ENCODE measurements at places on chromosomes 5 and 9.

GRCh38 chr5:116838011-116838536, 263.5 kb upstream of the SEMA6A start:
- DNase-seq = no peak

DNA sequence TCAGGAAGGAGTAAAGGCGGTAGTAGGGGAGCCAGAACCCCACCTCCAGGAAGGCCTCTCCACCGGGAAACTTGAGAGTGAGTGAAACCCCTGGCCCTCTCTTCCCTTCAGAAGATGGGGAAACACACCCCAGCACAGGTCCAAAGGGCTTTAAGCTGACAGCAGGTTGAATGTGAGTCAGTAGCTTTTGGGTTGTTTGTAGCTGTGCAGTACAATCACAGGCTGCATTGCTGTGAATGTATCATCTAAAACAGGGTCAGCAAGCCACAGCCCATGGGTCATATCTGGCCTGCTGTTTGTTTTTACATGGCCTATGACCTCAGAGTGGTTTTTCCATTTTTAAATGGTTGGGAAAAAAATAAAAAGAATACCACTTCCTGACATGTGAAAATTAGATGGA, 10.0 kb downstream of the OTULINL start:
- DNase-seq = no peak

- no peak for DNase-seq
These were observed 8.5 kb upstream of the MRNIP start for GRCh38 chr5:179867079-179867465.

- no peak for DNase-seq
These were observed 68.8 kb downstream of the FEM1C start for GRCh38 chr5:115475788-115476187.

DNA sequence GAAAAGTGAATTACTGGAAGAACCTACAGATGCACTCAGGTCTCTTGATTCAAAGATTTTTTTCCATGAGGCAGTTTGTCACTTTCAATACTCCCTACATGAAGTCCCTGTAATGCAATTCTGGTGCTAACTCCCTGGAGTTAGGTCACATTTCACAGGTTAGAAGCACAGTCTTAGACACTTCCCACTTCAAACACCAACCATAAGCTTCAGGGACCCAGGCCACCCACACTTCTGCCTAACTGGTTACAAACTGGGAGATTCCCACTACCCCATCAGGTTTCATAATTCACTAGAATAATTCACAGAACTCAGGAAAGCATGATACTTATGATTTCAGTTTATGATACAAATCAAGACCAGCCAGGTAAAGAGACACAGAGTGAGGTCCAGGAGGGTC, 29.0 kb upstream of the FOXI1 start:
- no peak for DNase-seq

- no peak for DNase-seq
These were observed 46.1 kb downstream of the PIK3R1 start for GRCh38 chr5:68261569-68262065.

DNA sequence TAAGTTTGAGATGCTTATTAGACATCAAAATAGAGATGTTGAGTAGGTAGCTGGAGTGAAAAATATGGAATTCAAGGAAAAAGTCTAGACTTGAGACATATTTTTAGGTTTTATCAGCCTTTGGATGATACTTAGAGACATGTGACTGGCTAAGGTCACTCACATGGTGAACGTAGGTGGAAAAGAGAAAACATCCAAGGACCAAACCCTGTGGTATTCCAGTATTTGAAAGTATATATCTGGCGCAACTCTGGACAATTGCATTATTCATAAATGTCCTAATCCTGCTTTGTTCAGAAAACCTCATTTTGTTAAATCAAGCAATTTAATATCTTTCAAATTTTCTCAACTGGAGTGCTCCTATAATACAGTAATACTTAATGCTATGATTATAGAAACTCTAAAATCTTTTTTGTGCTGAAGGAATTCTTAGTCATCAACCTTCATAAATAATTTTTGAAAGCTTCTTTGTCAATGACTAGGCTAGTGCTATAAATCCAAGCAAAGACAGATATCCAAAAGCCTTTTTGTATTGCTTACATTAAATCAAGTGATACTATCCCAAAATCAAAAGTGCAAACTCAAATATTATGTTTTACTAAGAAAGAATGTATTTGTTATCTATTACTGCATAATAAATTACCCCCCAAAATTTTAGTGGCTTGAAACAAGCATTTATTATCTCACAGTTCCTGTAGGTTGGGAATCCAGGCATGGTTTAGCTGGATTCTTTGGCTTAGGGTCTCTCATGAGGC, 452.0 kb downstream of the ENC1 start:
- no peak for DNase-seq

- no peak for DNase-seq
These were observed 44.3 kb downstream of the NRG2 start for GRCh38 chr5:139998837-139999236.

GRCh38 chr5:43190755-43191603, 1.0 kb upstream of the NIM1K start:
- peak; percentile 23 for DNase-seq

GRCh38 chr5:123496892-123497291, 15.1 kb upstream of the CSNK1G3 start:
- DNase-seq = no peak

GRCh38 chr9:136140966-136141365, 22.3 kb upstream of the TMEM250 start:
- DNase-seq = no peak

- peak; percentile 5 for DNase-seq
These were observed 1.1 kb downstream of the DMRTA1 start for GRCh38 chr9:22447618-22448305.

- DNase-seq = no peak
These were observed 64.2 kb downstream of the C7 start for GRCh38 chr5:40973364-40974004.

GRCh38 chr5:174094857-174095606, 49.5 kb downstream of the NSG2 start:
- no peak for DNase-seq

GRCh38 chr9:130128251-130128650, 44.0 kb upstream of the NCS1 start:
- no peak for DNase-seq

DNA sequence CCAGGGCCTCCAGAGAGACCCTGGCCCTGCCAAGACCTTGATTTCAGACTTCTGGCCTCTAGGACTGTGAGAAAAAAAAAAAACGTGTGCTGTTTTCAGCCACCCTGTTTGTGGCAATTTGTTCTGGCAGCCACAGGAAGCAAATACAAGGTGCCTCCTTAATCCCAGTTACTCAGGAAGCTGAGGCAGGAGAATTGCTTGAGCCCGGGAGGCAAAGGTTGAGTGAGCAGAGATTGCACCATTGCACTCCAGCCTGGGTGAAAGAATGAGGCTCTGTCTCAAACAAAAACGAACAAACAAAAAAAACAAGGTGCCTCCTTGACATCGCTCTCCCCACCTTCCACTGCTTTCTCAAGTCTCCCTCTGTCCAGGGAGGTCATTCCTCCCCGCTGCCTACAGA, 98.0 kb downstream of the GABBR2 start:
- DNase-seq = peak; percentile 15

DNA sequence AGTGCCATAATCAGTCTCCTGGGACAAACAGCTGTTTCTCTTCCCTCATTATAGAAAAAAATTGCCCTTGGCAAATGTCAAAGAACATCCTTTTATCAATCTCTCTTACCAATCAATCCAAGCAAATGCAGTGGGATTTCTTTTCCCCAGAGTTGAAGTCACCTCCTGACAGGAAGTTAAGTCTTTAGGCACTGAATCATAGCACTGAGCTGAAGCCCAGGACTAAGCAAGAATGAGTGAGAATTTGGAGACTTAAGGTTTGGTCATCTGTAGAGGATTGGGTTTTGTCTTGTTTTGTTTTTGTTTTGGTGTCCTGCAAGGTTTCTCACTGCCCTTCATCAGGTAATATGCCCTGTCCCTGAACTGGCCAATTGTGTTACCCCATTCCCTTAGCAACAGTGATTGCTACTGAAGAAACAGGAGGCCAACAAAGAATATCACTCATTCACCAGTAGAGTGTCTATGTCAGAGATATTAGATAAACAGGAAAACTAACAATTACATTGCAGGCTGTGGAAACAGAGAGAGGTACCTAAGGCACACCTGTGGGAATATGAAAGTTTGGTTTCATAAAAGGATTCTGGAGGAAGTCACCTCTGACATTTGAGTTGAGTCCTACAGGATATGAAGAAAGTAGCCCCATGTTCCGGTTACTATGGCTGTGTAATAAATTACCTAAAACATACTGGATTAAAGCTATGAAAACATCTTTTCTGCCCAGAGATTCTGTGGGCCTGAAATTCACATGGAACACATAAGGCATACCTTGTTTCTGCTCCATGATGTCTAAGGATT, 4.5 kb upstream of the FXN start:
- DNase-seq = no peak

DNA sequence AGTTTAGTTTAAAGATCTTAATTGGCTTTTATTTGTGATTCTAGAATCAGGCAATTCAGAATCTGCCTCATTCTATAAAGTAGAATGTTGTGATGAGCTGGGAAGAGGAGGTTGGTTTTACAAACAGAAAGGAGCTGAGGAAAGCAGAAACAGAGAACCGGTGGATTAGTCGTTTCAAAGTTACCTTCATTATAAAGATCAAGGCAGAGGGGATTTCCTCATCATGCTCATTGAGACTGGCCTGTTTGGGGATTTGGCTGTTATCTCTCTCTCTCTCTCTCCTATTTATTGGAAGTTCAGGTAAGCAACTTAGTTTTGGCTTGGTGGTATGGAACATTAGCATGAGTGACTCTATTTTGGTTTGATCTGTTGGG, 134.0 kb downstream of the GCNT1 start:
- DNase-seq = no peak

- DNase-seq = no peak
These were observed 71.8 kb downstream of the SYK start for GRCh38 chr9:90873422-90873821.

DNA sequence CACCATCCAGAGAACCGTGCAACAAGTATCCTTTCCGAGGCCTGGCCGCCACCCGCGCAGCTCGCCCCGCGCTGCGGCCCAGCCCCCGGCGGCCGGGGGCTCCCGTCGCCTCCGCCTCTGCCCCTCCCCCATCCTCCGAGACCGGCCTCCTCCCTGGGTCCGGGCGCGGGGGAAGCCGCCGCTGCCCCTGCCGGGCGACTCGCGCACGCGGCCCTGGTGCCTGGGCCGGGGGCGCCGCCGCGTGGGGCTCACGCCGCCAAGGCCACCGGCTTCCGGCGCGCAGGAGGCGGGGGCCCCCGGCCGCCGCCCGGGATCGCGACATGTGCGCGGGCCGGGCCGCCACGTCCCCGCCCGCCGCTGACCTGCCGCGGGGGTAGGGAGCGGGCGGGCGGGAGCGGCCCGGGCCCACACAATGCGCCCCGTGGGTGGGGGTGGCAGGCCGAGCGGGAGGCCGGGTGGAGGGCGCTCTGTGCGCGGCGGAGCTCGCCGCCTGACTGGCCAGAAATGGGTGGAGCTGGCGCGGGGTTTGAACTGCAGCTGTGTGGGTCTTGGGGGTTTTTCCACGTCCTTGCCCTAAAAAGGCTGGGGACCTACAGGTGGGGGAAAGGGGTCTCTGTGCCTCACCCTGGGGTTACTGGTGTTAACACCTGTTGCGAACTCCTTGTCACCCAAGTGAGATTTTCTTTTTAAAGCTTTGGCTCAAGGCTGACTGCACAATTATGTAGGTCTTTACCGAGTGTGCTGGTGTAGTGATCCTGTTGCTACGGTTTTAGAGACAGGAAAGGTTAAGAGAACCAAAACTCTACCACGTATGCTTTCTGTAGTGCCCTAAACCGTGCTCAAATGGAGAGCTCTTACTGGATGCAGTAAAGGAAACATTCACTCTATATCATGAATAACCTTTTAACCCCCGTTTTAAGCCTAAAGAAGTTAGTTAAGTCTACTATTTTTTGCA, 32.3 kb downstream of the TNPO1 start:
- peak; percentile 41 for DNase-seq

DNA sequence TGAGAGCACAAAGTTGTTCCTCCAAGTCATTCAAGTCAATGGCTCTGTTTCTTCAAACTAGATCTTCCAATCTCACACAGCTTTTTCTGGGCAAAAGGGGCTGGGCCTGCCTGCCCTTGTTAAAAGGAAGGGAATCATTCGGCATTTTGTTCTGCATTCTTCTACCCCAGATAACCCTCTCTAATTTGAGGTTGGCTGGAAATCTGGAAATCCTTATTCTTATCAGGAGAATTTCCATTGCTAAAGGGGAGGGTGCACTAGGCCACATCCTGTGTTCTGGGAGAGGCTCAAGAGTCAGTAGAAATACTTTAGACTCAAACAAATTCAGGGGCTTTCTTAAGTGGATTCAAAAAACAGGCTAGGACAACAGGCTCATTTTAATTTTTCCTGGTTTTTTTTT, 384.7 kb upstream of the ZNF462 start:
- peak; percentile 27 for DNase-seq

Measured in ELF-1 (cell line).